ENCODE measurements at places on chromosomes 7 and 10.

- no peak for DNase-seq
These were observed 251.0 kb downstream of the DYNC1I1 start for GRCh38 chr7:96023387-96023786.

DNA sequence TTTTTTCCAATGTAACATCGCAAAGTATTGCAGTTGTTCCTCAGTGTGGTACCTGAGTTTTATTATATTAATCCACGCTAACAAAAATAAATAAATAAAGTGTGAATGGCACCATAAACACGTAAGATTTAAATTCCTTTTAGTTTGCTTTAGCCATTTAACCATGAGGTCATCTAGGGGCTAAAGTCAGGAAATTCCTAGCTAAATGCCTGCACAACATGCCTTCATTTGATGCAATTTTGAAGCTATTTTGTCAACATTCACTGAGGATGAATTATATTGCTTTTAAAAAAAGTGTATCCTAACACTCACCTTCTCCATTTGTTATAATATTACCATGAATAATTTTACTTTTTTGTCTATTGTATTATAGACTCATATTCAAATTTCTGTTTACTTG lies 714.4 kb downstream of the GATA3 start:
- no peak for DNase-seq

- no peak for DNase-seq
These were observed 57.4 kb downstream of the MKLN1 start for GRCh38 chr7:131385039-131385605.

- no peak for DNase-seq
These were observed 32.9 kb downstream of the FAM241B start for GRCh38 chr10:69662901-69663300.

DNA sequence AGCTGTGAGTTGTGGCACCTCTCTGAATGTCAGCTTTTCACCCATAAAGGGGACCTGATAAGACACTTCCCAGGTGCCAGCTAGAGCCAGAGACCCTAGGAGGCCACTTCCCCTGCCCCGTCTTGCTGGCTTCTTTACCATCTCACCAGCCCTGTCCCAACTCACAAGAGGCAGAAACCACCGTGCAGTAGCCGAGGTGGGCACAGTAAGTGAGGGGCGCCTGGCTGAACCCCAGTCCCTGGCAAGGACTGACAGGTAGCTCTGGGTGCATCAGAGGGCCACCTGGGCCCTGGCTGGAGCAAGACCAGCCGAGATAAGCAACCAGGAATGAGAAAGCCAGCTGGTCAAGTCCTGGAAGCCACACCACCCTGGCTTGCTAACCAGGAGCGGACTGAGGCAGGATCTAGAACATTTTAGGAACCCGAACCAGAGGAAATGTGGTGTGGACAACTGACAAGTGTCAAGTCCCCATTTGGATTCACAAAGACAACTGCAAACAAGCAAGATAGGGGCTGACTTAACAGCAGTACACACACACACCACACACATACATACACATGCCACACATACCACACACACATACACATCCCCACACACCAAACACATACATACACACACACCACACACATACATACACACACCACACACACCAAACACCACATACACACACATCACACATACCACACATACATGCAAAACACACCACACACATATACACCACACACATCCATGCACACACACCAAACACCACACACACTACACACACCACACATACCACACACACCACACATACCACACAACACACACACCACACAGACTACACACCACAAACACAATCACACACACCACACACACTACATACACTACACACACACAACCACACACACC lies 20.8 kb downstream of the OGDHL start:
- DNase-seq, result no peak

- no peak for DNase-seq
These were observed 52.6 kb downstream of the BRI3 start for GRCh38 chr7:98334081-98334480.

DNA sequence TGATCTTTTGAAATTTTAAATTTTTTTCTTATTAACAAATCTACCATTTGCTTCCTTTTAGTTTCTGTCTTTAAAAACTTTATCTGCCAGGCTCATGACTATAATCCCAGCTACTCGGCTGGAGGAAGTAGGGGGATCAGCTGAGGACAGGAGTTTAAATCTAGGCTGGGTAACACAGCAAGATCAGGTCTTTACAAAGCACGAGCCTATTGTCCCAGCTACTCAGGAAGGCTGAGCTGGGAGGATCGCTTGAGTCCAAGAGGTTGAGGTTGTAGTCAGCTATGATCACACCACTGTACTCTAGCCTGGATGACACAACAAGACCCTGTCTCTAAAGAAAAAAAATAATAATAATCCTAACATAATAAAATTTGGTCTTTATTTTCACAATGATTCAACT lies 17.5 kb downstream of the DPY19L1 start:
- DNase-seq, result no peak

DNA sequence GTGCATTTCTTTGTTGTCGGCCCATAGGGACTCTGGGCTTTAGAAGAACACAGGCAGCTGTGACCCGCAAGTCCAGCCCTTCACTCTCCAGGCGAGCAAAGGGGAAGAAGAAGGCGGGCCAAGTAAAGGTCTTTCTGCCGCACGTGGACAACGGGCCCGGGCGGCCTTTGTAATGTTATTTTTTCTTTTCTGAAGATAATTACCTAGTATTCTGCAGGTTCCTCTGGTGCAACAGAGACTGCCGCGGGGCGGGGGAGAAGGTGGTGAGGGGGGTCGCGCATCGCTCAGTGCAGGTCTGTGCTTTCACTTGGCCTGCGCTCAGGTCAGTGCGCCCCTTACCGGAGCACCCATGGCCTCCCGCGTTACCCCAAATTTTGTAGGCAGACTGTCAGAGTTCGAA lies 7.1 kb upstream of the TBX20 start:
- no peak for DNase-seq

- no peak for DNase-seq
These were observed 278.5 kb downstream of the BICC1 start for GRCh38 chr10:58791137-58791536.

DNA sequence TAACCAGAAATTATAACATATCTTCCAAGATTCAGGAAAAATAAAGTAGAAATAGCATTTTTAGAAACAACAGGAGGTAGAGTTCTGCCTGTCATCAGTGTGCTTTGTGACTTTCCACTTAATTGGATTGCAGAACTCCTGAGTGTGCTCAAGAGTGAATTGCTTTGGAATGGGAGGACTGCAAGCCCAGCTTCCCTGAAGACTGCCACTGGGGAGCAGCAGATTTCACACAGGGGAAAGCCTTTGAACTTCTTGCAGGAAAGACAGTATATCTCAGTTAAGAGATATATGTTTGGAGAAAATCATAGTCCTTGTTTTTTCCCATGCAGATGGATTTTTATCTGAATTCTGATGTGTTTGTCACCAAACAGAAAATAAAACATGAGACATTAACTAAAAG lies 124.5 kb downstream of the TMEM168 start:
- DNase-seq, result no peak

DNA sequence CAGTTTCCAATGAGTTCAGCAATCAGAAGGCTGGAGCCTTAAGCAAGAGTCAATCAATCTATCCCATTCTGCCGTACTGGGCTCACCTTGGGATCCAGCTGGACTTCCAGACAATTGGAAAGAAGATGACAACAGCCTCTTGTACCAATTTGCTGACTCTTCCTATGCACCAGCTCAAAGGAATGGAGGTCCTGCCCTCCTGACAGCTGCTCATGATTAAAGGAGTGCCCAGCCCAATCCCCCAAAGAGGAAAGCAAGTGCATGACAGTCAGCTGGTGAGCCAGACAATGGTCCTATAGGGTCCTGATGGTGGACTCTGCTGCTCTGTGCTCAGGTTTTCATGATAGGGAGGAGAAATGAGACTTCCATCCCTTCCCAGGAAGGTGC lies 25.1 kb downstream of the VSTM4 start:
- no peak for DNase-seq

GRCh38 chr10:110487411-110488331 lies 10.0 kb upstream of the DUSP5 start:
- DNase-seq, result no peak

DNA sequence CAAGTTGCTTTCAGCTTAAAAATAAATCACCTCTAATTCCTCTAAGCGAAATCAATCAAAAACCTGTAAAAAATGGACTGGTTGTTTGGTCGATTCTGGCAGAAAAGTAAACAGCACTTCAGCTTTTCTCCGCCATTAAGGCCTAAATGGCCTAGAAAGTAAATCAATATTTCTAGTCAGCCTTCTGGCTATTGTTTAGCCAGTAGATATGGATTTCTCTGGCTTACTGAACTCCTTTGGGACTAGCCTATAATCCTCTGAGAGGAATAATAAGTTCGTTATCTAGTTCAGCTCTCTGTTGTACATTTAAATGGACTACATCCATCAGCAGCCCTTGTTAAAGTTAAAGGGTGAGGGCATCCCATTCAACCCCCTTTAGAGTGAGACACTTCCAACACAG lies 400.1 kb upstream of the ETV1 start:
- DNase-seq, result no peak

- no peak for DNase-seq
These were observed 55.0 kb upstream of the GHITM start for GRCh38 chr10:84084342-84084741.

DNA sequence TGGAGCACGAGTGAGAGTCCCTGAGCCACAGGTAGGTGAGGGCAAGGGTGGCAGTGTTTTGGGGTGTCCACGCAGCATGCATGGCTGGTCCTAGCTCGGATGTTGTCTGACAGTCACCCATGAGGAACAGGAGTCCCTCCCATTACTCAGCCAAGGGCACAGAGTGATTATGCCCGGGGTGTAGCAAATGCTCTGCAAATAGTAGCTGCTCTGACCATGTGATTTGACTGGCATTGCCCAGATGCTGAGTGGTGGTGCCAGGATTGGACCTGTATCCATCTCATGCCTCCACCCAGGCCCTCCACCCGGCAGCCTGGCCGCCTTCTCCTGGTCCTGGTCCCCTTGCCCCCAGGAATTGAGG lies 150.8 kb downstream of the GRK5 start:
- no peak for DNase-seq

DNA sequence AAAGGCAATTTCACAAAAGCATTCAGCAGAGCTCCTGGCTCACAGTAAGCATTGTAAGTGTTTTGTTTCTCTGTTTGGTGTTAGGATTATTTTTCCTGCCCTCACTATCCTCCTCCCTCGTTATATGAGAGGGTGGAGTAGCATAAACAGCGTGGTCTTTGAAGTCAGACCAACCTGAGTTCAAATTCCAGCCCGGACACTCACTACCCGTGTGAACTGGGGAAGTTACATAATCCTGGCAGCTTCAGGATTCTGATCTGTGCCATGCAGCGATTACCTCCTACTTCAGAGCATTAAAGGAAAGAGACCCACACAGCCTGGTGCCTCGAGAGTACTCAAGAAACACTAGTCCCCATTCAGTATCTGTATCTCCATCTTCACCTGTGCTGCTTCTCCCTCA lies 386.5 kb downstream of the INHBA start:
- no peak for DNase-seq

GRCh38 chr10:67976292-67977245 lies 92.1 kb downstream of the SIRT1 start:
- no peak for DNase-seq

- no peak for DNase-seq
These were observed 90.7 kb upstream of the KIAA1217 start for GRCh38 chr10:24118246-24118645.

Data from memory B cell (primary cell).